ENCODE measurements at places on chromosomes 13 and 19.

GRCh38 chr19:29329460-29330134, 116.6 kb upstream of the UQCRFS1 start:
- peak; percentile 47 for DNase-seq

DNA sequence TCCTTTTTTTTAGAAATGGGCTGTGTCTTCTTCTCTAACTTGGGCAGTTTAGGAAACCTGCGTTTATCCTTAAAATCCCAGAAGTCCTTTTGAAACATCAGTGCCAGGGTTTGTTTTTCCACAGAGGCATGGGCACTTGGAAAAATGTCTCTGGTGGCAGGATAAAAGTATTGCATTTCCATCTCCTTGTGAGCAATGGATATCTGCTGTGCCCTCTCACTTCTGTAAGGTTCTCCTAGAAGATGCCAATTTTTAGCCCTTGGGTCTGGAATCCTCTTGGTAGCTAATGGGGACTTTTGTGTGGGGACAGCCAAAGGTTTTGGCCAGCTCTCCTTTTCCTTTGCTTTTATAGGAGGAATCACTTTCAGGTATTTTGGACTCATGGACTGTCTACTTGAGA, 21.0 kb downstream of the WDR87 start:
- DNase-seq = no peak

DNA sequence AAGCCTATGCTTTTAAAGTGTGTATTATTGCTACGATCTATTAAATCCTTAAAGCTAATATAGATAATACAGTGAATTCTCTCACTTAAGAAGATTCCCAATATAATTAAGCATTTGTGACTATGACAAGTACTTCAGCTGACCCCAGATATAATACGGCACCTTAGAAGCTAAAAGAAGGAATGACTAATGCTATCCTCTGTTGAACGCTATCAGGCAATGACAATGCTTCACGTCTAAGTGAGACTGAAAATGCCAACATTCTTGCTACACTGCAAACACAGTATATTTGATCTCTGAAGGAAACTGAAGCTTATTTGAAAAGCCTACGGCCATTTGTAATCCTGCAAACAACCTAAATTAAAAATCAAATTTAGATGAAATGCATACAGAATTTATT, 19.7 kb downstream of the VWA8 start:
- DNase-seq = no peak

- no peak for DNase-seq
Measured at GRCh38 chr13:43229506-43229905, 206.1 kb downstream of the DNAJC15 start.

DNA sequence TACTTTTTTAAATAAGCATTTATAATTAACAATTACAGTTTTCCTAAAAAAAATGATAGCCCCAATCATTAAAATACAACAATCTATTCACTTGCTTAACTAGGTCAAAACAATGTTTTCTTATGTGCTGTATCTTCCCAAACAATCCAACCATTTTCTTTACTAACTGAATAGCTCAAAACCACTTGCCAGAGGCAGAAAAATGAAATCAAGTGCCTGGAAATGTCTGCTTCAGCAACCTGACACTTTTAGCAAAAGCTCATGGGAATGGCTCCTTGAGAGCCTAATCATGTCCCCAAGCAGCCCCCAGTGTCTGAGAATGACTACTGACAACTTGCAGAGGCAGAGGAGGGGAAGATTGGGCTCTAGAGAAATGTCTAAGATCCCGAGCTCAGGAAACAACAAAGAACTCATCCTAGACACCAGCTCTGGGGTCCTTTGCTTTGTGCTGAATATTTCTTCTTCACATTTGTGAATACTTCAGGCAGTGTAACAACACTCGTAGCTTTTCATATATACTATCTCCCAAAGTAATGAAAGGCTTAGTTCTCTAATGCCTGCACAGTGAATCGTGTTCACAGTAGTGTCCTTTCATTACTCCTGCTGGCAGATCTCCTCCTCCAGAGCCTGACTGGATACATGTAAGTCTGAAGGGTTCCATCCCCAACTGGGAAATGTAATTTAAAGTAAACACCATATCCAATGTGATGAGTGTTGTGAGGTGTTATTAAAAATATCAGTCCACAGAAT, 280.0 kb downstream of the LHFPL6 start:
- no peak for DNase-seq

DNA sequence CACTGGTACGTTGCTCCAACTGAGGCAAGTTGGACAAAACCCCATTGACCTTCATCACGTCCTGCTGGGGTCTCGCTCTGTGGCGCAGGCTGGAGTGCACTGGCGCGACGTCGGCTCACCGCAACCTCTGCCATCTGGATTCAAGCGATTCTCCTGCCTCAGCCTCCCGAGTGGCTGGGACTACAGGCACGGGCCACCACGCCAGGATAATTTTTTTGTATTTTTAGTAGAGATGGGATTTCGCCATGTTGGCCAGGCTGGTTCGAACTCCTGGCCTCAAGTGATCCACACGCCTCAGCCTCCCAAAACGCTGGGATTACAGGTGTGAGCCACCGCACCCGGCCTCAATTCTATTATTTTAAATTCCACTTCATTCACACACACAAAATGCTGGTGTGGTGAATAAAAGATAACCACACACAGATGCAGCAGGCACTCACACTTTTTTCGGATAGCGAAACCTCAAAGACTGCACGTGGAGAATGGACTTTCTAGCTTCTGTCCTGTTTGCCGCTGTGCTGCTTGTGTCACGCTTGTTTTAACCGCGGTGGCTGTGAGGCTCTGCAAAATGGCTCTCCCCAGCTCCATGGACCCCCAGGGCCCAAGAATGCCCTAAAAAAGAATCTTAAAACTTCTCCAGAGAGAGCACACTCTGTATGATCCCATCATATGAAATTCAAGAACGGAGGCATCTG, 58.4 kb downstream of the COL4A1 start:
- DNase-seq = no peak
